ENCODE measurements at places on chromosomes 3 and 15.

DNA sequence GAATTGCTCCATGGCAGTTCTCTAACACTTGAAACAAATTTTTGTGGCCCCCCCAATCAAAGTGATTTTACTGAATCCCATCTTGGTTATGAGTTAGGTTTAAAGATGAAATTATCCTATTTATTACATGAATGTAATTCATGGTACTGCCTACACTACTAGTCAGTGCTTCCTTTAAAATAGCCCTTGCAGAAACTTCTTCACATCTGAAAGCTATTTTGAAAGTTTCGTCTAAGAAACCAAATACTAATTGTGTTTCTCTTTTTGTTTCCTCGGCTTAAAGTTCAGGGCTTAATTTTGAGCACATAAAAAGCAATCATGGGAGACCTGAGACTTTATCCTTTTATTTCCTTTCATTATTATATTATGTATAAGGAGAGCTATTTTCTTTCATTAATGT is 72.1 kb downstream of the PLOD2 start:
- DNase-seq: no peak

GRCh38 chr15:62561059-62561519 is 396.0 kb upstream of the C2CD4B start:
- DNase-seq: no peak

GRCh38 chr3:157078131-157078810 is 81.7 kb downstream of the CCNL1 start:
- DNase-seq: no peak

DNA sequence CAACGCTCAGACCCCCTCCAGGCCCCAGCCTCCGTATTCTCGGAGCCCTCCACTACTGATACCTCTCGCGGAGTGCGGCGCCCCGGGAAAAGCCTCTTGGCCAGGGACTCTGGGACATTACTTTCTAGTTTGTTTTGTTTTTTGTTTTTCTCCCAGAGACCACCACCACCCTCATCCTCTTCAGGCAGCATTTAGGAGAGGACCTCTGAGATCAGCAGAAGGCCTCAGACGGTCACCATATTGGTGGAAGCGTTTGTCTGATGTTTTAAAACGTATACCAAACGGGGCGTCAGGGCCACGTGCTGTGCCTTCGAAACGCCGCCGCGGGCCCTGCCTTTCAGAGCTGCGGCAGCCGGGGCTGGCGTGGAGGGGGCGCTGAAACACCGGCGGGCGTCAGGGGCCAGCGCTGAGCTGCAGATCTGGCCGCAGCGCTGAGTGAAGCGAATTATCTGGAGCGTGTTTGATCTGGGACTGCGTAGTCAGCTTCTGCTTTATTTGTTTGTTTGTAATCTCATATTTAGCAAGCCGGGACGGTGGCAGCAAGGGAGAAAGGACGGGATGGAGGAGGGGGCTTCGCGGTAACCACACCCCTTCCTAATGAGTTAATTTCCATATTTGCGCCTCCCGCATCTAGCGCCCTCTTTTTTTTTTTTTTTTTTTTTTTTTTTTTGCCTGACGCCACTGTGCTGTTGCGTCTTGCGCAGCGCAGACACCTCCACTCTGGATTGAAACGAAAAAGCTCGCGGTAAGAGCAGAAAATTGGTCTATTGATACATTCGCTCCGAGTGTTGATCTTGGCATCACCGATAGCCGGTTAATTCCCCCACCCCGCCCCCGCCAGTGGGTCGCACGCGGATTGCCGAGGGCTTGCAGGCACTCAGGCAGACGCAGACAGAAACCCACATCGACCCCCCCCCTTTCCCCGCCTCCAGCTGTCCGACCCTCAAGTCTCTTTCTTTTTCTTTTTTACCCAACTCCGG is 14.9 kb downstream of the SOX2 start:
- no peak for DNase-seq

DNA sequence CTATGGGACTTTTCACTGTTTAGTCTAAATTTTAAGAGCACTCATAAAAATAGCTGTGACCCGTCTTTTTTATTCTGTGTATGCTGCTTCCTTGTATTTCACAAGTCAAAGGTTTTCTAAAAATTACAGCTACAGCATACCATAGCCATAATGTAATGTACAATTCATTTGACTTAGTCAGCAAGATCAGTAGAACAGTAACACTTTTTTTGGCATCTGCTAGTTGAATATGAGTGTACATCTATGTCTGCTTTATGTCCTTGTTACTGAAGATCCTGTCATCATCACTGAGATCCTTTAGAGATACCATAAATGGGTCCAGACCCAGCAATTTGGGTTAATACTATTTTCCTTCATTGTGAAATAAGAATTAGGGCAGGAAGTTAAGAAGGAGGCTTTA is 42.2 kb downstream of the CMSS1 start:
- no peak for DNase-seq

DNA sequence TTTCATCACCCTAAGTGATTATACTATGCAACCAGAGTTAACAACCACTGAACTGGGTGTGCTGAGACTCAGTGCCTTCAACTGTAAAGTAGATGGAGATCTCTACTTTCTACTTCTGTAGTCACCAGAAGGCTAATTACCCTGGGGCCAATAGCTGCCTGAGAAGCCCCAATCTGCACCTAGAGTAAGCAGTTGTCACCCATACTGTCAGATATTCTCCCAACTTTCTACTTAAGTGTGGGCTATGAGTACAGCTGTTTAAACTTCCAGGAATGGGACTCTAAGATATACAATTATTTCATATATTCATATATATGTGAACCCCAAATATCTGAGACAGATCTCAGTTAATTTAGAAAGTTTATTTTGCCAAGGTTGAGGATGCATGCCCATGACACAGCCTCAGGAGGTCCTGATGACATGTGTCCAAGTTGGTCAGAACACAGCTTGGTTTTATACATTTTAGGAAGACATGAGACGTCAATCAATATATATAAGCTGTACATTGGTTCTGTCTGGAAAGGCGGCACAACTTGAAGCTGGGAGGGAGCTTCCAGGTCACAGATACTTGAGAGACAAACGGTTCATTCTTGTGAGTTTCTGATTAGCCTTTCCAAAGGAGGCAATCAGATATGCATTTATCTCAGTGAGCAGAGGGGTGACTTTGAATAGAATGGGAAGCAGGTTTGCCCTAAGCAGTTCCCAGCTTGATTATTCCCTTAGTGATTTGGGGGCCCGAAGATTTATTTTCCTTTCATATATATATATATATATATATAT is 41.9 kb downstream of the CCNL1 start:
- no peak for DNase-seq

DNA sequence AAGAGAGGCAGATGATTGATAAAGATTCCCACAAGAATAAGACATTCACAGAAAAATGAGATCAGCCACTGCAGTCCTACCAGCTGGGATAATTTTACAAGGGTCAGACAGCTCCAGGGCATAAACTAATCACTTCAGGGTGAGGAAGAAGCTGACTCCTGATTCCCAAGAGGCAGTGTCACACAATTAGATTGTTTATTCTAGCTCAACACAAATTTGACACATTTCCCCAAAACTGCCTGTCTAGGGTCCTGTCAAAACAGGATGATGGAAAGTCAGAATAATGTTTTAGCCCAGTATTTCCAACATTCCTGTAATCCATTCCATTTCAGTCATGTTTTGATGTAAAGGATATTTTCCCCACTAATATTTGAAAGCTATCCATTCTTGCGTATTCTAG is 110.8 kb downstream of the TNIK start:
- no peak for DNase-seq

GRCh38 chr3:149332771-149333170 is 665 bp downstream of the TM4SF18 start:
- DNase-seq: no peak

- no peak for DNase-seq
These were observed 37.4 kb upstream of the OR4F6 start for GRCh38 chr15:101765772-101766456.

DNA sequence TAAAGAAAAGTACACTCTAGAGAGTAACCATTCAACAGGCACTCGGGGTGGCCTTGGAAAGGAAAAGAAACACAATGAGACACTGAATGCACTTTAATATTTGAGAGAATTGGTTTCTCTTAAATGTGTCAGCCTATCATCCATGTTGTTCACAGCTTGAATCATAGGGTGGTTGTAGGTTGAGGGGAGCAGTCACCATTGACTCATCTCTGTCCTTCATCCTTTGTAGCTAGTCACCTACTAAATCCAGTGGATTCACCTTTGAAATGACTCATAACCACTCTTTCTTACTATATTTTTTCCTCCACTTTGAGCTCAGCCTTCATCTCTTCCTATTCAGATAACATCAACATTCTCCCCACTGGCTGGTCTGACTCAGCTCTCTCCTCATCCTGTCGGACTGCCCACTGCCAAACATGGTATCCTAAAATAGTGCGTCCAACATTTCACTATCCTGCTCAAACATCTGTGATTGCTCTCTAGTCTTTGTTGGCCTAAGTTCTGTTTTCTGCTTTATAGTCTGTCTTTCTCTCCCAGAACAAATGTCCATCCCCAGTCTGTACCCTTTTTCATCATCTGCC is 182.7 kb upstream of the GADL1 start:
- no peak for DNase-seq

DNA sequence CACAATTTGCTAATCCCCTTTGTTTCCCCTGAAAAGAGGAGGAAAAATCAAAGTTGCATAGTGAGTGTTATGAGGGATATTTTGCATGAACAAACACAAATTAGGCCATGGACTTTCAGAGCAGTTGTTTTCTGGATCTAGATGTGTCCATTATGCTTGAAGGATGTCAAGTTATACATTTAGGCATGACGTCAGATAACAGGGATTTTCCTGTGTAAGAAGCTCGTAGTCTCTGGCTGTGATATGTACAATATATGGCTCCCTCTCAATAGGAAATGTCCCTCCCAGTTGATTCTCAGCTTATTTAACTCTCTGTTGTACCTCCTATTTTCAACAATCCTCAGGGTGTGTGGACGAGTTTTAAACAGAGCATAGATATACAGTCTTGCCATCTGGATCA is 171.0 kb downstream of the RBMS3 start:
- no peak for DNase-seq

DNA sequence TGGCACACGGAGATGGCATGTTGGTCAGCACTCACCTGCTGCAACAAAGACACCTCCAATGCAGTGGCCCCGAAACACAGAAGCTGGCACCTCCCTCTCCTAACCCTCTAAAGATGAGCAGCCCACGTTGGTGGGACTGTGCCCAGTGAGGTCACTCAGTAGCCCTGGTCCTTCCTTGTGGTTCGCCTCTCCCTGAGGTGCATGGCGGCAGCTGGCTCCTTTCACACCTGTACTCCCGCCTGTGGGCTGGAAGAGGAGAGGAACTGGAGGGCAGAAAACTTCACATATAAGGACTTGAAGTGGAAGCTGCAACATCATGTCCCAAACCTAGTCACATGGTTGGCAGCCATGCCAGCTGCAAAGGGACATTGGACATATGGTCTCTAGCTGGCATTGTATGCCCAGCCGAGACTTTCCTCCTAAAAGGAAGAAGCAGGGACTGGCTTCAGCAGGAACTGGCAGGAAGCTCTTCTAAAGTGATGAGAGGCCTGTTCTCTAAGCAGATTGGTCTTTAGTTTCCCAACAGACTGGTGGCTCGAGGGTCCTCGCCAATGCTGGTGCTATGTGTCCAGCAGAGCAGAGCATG is 10.8 kb upstream of the C3orf22 start:
- DNase-seq: no peak

- DNase-seq: no peak
These were observed 30.3 kb downstream of the DUSP7 start for GRCh38 chr3:52026041-52026440.

- DNase-seq: no peak
These were observed 66.2 kb upstream of the SLC6A1 start for GRCh38 chr3:10926256-10926810.

- DNase-seq: no peak
These were observed 29.9 kb downstream of the CHSY1 start for GRCh38 chr15:101221902-101222301.

GRCh38 chr3:194265505-194265892 is 85.6 kb downstream of the CPN2 start:
- DNase-seq: no peak

DNA sequence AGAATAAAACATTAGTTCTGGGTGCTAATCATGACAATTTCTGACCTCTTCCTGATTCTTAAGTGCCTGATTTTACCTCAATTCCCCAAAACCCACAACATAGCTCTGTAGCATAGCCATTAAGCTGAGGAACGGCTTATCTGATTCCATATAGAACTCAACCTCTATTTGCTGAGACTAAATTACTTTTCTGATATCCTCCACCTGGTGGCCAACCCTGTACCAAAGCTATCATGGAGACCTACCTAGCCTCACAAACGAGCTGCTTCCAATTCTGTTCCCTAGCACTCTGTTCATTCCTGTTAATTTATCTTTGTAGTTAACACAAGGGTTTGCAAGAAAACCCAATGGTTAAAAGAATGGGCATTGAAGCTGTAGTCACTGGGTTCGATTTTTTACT is 245.2 kb downstream of the PLOD2 start:
- DNase-seq: no peak

GRCh38 chr3:64410226-64410625 is 185.0 kb upstream of the PRICKLE2 start:
- DNase-seq: no peak

DNA sequence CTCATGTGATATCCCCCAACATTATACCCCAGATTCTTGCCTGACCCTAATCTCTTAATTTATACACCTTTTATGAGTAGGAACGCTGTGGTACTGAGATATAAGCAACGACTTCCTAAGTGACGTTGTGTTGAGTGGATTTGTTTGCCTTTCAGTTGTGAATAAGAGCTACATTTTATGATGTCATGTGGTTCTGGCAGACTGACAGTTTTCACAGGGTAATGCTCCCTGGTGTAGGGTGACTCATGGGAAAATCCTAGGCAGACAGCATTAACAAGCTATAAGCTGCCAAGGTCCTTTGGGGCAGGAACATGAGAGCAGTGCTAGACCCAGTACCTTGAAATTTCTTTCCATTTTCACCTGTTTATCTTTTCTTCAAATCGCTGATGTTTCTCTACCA is 11.2 kb downstream of the C3orf52 start:
- DNase-seq: no peak

DNA sequence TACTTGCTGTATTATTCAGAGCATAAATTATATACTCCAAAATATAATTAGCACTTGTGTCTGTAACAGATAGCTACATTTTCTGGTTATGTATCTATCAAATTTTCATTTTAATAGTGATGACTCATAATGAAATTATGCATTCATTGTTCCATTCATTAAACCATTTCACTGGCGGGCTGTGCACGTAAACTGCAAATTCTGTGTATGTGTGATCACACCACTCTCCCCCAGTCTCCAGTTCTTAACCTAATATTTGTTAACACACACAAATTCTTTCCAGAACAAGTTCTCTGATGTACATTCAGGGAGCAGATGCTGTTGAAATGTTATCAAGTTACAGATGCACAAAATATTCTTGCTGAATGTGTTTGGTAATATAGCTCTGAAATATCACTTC is 3.8 kb upstream of the KCNMB2 start:
- no peak for DNase-seq

GRCh38 chr3:43790060-43790459 is 99.3 kb downstream of the ABHD5 start:
- no peak for DNase-seq

GRCh38 chr3:156582532-156583183 is 27.7 kb upstream of the SSR3 start:
- DNase-seq: no peak

- DNase-seq: no peak
These were observed 129.1 kb downstream of the HCN4 start for GRCh38 chr15:73239564-73240215.
